ENCODE measurements at places on chromosomes 7 and 10. TPM values are rescaled to one million over a fixed set of nuclear protein-coding genes. Genes with fewer than 3 reads are reported as not detected.

Gene POU6F2
- total RNA-seq = not detected

Gene RNF133
- not detected for total RNA-seq

Gene MBL2
- total RNA-seq = not detected

Gene TBRG4
- 109 TPM for total RNA-seq

Gene CNNM1
- total RNA-seq = 1.2 TPM

Gene HKDC1
- total RNA-seq = 9.6 TPM

Gene NPTX2
- total RNA-seq = not detected

Gene TCAF1
- total RNA-seq = 16.2 TPM

Gene C7orf57
- 0.28 TPM for total RNA-seq

Gene UTF1
- total RNA-seq = not detected

Gene OR6B1
- total RNA-seq = not detected

Gene PPP1R17
- not detected for total RNA-seq

Gene NME8
- total RNA-seq = not detected

Gene HABP2
- not detected for total RNA-seq

Gene ARPC1A
- total RNA-seq = 44.8 TPM

Gene GPR26
- total RNA-seq = not detected

Gene KCNIP2
- 4.2 TPM for total RNA-seq

Gene CLDN3
- total RNA-seq = not detected

Gene EVX1
- not detected for total RNA-seq

Gene NPFFR1
- total RNA-seq = not detected

Gene ORC5
- 18.0 TPM for total RNA-seq

Gene SDK1
- 0.07 TPM for total RNA-seq

Gene ABHD11
- total RNA-seq = 13.7 TPM

Gene MYOF
- 0.31 TPM for total RNA-seq

Gene ITGB8
- not detected for total RNA-seq

Gene PILRA
- 3.9 TPM for total RNA-seq

Gene TRPV5
- total RNA-seq = not detected

Gene TLL2
- total RNA-seq = not detected

Gene NFE2L3
- total RNA-seq = 14.2 TPM

Gene CFAP70
- 0.72 TPM for total RNA-seq

Gene CFTR
- not detected for total RNA-seq

Gene ZP3
- total RNA-seq = 8.0 TPM

Gene SPDYE11
- not detected for total RNA-seq

Gene ASB15
- total RNA-seq = not detected

Gene WDR91
- total RNA-seq = 14.3 TPM

Gene SDHAF3
- 17.4 TPM for total RNA-seq

Gene CPA2
- total RNA-seq = not detected

Gene TECTB
- total RNA-seq = not detected

Gene TRIM50
- not detected for total RNA-seq

Gene POLR2J2
- total RNA-seq = 12.5 TPM

Gene SCART1
- total RNA-seq = 3.3 TPM

Gene NEURL1
- total RNA-seq = 1.0 TPM

Gene LRRC4
- not detected for total RNA-seq

Gene PRRT4
- total RNA-seq = 0.55 TPM

Gene FBXO24
- total RNA-seq = 1.5 TPM

Gene EPHA1
- 15.8 TPM for total RNA-seq

Gene NPC1L1
- not detected for total RNA-seq

Gene SMKR1
- total RNA-seq = 2.2 TPM

Gene SH2B2
- total RNA-seq = 0.86 TPM

Gene GTF2IRD2
- 17.9 TPM for total RNA-seq

Gene FFAR4
- total RNA-seq = not detected

Gene PVRIG
- 72.5 TPM for total RNA-seq

Gene ACBD7
- 4.4 TPM for total RNA-seq

Gene GPR37
- total RNA-seq = not detected

All from activated naive CD4-positive, alpha-beta T cell treated with anti-CD3 and anti-CD28 coated beads, Interleukin-2, amount 10 ng/mL, durations not matched to agents 5 hours and 36 hours (primary cell).